ENCODE measurements at places on chromosomes 4 and X.

DNA sequence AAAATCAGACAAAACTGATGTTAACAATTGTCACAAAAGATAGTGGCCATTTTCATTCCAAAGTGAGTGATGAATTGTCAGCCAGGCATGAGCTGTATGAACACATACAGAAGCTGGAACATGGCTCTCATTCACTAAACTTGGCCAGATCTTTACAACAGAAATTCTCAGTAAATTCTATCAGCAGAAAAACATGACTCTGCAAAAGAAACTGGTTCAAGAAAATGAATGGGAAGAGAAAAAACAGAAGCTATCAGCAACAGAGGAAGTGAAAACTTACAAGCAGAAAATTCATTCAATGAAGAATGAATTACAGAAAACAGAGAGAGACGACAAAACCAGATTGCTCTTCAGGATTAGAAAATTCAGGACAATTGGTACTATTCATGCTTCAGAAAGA, 249.6 kb downstream of the COL25A1 start:
- no peak for DNase-seq

- DNase-seq, result no peak
These were observed 394.9 kb upstream of the PABPC5 start for GRCh38 chrX:91039777-91040176.

GRCh38 chr4:110620691-110621327, 2.1 kb downstream of the PITX2 start:
- no peak for DNase-seq

- DNase-seq, result no peak
These were observed 86.3 kb downstream of the SMARCA5 start for GRCh38 chr4:143599827-143600226.

GRCh38 chr4:98848448-98848847, 80.5 kb downstream of the EIF4E start:
- no peak for DNase-seq

- DNase-seq, result no peak
These were observed 155.7 kb upstream of the JADE1 start for GRCh38 chr4:128653527-128654444.

- no peak for DNase-seq
These were observed 15.3 kb downstream of the BMX start for GRCh38 chrX:15515931-15516330.

GRCh38 chr4:93983140-93983539, 154.6 kb downstream of the ATOH1 start:
- no peak for DNase-seq

DNA sequence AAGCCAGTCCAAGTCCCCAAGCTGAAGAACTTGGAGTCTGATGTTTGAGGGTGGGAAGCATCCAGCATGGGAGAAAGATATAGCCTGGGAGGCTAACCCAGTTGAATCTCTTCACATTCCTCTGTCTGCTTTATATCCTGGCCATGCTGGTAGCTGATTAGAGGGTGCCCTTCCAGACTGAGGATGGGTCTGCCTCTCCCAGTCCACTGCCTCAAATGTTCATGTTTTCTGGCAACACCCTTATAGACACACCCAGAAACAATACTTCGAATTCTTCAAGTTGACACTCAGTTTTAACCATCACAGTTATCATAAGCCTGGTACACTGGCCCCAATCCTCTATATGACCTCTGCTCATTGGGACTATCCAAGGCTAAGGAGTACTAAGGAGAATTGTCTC, 124.1 kb upstream of the WDR1 start:
- no peak for DNase-seq

- DNase-seq, result peak; percentile 48
These were observed at the start of gene GLRA3 for GRCh38 chr4:174828845-174829701. TSS of gene GLRA3 (minus strand) at chr4:174829247. CDS start at chr4:174828811, 436 bp downstream.

DNA sequence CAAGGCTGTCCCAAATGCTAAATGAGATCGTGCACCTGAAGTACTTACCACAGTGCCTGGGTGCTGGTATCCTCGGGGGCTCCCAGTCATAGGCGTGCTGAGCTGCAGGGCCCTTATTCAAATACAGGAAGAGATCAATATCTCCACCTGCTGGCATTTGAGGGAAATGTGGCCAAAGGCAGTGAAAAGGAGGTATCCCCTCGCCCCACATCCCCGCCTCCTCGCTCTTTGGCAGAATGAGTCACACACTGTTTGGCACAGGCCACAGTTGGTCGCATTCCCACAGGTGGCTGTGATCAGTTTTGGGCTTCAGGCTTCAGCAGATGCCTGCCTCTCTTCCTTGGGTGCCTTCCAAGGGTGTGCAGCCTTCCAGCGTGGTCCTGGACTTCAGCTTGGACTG, 28.4 kb downstream of the ZNF185 start:
- peak; percentile 53 for DNase-seq

DNA sequence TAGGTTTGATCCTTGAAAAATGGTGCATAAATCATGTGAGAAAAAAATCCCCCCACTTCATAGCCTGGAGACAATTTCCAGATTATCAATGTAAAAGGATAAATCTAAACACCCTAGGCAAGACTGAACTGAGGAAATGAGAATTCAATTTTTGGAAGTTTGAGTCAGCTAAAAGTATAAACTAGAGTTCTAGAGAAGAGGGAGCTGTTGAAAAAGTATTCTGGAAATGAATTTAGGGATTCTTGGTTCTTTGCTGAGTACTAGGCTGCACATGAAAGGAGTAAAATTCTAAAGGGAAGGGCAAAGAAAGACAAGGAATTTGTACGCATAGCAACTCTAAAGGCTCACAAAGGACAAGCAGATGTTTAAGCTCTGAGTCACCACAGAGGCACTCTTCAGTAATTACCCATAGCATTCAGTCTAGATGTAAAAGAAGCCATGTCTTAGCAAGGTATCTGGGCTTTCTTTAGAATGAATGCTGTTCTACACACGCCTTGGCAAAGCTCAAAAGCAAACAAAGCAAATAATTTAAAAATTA, 896.5 kb downstream of the PDHA2 start:
- DNase-seq, result peak; percentile 26

DNA sequence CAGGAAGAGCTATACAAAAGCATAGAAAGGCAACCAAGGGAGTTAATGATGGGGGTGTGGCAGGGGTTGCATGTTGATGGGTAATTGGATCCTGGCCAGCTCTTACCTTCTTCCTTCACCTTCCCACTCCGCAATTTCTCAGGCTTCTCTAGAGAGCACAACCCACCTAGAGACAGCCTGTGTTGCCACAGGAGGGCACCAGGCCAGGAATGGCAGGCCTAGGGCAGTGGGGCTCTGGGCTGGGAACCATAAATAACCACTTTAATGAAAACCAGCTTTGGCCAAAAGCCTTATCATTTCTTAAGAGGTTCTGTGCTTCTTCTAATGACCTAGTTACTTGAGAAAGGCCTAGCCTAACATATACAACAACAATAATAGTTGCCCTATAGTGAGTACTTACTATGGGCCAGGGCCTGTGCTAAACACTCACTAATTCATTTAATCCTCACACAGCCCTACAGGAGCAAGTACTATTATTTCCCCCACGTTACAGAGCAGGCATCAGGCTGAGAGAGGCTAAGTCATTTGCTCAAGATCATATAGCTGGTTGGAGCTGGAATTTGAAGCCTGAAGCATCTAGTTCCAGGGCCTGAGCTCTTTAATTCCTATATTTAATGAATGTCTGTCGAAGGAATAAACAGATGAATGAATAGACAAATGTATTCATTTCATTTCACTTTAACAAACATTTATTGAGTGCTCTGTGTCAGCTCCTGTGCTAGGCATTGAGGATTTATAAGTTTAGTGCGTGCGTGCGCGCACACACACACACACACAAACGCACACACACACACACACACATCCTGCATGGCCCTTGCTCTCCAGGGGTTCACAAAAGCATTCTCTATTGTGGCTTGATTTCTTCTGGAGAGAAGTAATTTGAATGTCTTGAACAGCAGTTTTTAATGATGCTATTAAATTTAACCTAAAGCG, 66.8 kb downstream of the RTL9 start:
- DNase-seq, result no peak

- DNase-seq, result no peak
These were observed 19.2 kb upstream of the SLC6A14 start for GRCh38 chrX:116417214-116417613.

DNA sequence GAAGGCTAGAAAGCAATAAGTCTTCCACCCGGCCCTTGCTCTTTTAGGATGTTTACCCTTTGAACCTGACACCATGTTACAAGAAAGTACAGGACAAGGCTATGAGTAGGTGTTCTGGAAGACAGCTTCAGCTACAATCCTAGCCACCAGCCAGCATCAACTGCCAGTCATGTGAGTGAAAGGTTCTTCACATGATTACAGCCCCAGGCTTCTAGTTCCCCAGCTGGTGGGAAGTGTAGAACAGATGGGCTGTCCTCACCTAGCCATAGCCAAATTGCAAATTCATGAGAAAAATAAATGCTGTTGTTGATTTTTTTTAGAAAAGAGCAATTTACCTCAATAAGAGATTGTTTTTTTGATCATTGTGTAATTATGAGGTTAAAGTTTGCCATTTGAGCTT, 60.8 kb downstream of the GRXCR1 start:
- no peak for DNase-seq

- DNase-seq, result no peak
These were observed 57.6 kb downstream of the N4BP2 start for GRCh38 chr4:40114206-40114605.

DNA sequence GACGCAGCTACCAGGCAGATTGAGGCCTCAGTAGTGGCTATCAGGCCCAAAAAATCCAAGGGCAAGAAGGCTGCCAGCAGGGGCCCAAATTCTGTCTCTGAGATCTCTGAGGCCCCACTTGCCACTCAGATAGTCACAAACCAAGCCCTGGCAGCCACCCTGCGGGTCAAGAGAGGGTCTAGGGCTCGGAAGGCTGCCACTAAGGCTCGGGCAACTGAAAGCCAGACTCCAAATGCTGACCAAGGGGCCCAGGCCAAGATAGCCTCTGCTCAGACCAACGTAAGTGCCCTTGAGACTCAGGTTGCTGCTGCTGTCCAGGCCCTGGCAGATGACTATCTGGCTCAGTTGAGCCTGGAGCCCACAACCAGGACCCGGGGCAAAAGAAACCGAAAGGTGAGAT, 2.8 kb downstream of the TRO start:
- DNase-seq, result no peak

- no peak for DNase-seq
These were observed 613 bp upstream of the ARSJ start for GRCh38 chr4:113979905-113980615.

DNA sequence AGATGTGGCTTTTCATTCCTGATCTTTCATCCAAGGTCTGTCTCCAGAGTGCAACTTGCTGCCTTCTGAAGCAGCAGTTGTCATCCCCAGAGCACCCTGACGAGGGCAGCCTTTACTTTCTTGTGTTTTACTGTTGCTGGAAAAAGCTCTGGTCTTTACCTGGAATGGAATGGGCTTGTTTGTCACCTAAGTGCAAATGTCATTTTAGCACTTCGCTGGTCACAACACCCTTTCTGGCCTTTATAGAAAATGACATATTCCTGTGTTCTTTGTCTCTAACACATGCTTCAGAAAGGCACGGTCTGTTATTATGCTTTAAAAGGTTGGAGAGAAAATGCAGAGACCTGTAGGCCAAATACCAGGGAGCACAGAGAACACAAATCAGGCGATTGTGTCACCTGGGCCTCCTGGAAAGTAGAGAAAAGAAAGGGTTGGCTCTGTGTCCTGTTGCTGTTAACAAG, 332.7 kb upstream of the IGFBP7 start:
- peak; percentile 15 for DNase-seq

DNA sequence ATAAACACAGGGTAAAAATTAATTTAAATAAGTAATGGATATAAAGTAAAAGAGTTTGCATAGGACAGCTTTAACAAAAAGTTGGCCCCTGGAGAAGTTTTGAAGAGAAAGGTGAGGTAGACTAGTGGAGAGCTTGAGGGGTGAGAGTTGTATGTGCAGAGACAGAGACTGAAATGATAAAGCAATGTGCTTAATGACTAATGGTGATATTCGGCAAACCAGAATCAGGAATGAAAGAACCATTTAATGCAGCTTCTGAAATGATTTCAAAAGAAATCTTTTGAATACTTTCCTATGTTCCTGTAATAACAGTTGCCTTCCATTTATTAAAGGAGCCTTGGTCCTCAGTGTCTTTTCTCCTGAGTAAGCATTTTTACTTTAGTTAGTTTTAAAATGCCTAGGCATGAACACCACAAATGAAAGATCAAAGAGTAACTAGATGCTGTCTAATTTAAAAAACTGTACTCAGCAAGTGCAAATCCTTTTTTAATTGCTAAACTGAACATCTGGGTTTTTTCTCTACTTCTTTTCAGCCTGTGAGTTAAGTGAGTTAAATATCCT, 28.5 kb downstream of the CAMK2D start:
- no peak for DNase-seq

DNA sequence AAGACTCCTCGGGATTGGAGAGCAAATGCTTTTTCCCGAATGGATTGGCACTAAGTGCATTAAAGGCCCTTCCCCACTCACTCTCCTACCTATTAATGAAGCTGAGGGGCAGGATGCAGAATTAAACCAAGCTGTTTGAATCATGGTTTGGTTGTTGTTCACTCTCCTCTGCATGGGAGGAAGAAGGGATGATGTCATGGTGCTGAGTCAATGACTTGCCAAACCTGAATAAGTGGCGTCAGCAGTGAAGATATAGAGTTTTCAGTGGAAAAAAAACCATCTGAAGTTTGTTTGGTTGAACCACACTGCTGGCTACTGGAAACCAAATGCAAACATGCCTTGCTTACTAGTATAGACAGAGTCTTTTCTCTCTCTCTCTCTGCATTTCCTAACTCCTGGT, 19.8 kb upstream of the ZXDA start:
- no peak for DNase-seq

GRCh38 chr4:125191232-125191631, 123.5 kb upstream of the FAT4 start:
- DNase-seq, result no peak

GRCh38 chrX:99421796-99422195, 988.3 kb downstream of the PCDH19 start:
- DNase-seq, result no peak

- DNase-seq, result no peak
These were observed 11.3 kb downstream of the BMP2K start for GRCh38 chr4:78787392-78788006.

GRCh38 chr4:87235020-87235671, 14.7 kb upstream of the KLHL8 start:
- no peak for DNase-seq

GRCh38 chr4:40258627-40259026, 61.8 kb downstream of the RHOH start:
- no peak for DNase-seq

GRCh38 chr4:151644622-151645021, 116.2 kb downstream of the GATB start:
- DNase-seq, result peak; percentile 31

DNA sequence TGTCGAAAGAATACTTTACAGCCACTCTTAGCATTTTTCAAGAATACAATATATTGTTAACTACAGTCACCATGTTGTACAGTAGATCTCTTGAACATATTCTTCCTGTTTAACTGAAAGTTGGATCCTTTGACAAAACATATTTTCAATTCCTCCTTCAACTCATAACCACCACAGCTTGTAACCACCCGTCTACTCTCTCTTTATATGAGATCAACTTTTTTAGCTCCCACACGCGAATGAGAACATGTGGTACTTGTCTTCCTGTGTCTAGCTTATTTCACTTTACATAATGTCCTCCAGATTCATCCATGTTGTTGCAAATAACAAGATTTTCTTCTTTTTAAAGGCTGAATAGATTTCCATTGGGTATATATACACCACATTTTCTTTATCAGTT, 338.3 kb upstream of the IGFBP7 start:
- no peak for DNase-seq

Measured in HTR-8/SVneo (cell line).